ENCODE measurements at places on chromosomes 7 and 10.

- DNase-seq: no peak
These were observed 17.8 kb upstream of the PCBD1 start for GRCh38 chr10:70906031-70906783.

- no peak for DNase-seq
These were observed 260.6 kb upstream of the MAGI2 start for GRCh38 chr7:79714081-79714480.

DNA sequence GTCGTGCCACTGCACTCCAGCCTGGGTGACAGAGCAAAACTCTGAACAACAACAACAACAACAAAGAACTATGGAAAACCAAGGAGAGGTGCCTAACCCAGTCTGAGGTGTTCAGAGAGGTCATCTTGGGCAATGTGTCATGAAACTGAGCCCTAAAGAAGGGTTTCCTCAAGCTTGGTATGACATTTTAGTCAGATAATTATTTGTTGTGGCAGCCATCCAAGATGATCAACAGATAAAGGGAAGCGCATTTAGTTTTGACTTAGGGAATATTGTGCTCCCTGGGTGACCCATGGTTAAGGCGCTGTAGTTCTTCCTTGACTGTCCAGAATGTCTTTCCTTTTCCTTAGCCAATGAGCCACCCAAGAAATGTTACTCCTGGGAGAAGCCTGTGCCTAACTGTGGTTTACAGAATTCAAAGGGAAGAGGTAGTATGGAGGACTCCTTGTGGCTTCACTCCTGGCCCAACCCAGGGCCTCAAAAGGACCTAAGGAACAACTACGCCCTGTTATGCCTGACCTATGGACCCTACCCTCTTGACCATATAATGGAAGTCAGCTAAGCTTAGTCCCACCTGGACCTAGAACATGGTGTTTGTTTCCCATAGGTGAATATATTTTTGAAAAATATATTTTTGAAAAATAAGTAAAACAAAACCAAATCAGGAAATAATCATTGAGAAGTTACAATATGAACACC, 42.4 kb downstream of the TPST1 start:
- DNase-seq: no peak

DNA sequence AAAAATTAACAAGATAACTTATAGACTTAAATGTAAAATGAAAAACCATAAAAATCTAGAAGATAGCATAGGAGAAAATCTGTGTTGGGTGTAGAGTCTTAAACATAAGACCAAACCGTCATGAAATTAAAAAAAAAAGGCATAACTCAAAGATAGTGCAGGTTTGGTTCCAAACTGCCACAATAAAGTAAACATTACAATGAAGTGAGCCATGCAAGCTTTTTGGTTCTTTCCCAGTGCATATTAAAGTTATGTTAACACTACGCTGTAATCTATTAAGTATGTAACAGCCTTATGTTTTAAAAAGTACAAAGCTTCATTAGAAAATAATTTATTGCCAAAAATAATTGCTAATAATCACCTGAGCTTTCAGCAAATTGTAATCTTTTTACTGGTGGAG, 1366.5 kb upstream of the LRRTM3 start:
- no peak for DNase-seq

DNA sequence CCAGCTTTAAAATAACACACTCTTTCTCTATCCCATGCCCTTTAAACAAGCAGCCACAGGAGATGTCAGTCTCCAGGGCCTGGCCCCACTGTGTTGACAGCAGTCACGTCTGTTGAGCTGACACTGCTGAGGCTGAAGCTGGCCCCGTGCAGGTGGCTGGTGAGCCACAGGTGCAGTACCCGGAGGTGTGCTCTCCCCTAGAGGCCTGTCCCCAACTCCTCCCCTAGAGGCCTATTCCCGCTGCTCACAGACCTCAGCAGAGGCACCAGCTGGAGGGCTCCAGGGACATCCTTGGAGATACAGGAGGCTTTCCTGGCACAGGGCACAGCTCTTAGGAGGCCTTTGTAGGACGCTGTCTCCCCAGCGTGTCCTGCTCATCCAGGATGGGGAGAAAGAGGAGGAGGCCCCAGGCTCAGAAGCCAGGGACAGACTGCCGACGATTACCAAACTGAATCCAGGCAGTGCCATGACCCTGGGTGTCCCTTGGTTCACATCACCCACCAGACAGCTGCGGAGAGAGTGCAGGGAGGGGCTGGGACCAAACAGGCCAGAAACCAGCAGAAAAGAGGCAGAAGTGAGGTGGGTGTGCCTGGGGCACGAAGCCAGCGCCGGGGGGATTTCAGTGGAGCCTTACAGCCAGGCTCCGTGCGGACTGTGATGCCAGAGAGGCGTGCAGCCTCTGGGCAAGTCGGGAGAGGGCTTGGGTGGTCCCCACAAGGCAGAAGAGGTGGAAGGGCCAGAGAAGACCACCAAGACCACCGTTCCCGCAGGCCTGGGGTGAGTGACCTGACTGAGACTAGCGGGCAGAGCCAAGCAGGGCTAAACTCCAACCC, 18.5 kb upstream of the TTYH3 start:
- DNase-seq: no peak

- no peak for DNase-seq
These were observed 11.6 kb downstream of the ATP6V0E2 start for GRCh38 chr7:149885191-149886017.

- DNase-seq: no peak
These were observed 14.3 kb downstream of the KCTD7 start for GRCh38 chr7:66642932-66643331.

DNA sequence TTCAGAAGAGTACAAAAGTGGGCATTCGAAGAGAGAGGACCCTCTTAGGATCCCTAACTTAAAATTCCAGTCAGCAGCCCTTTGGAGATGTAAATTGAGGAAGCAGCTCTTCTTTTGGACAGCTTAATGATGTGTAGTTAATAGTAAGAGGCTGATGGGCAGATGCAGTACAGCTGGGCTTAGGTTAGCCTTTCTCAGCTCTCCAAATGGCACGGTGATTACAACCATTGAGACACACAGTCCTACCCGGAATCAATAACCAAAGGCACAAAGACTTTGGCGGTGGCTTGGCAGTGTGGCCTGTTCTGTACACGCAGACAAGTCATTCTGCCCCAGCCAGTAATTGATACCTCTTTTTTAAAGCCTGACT, 26.8 kb downstream of the GAD2 start:
- DNase-seq: no peak

- DNase-seq: peak; percentile 66
These were observed 102.2 kb upstream of the ZNF438 start for GRCh38 chr10:31133792-31134310.

All from CD4-positive, alpha-beta T cell treated with Interleukin-4 for 4 hours (primary cell).